ENCODE measurements at places on chromosomes 6 and 20. TPM values are rescaled to one million over a fixed set of nuclear protein-coding genes. Genes with fewer than 3 reads are reported as not detected.

- no peaks in the 10 kb centered on the region for H3K27me3 ChIP-seq
- no peak overlapping the region for H3K4me3 ChIP-seq
- H3K27ac ChIP-seq, result no peak overlapping the region
- H3K36me3 ChIP-seq, result peaks cover 57% of the 10 kb centered on the region
- DNase-seq, result no peak
- H3K4me1 ChIP-seq, result peaks cover 50% of the 10 kb centered on the region
These were observed 4.7 kb downstream of the ADRM1 start for GRCh38 chr20:62307226-62308101.

LRRN4 gene
- total RNA-seq, result 0.80 TPM

DNA sequence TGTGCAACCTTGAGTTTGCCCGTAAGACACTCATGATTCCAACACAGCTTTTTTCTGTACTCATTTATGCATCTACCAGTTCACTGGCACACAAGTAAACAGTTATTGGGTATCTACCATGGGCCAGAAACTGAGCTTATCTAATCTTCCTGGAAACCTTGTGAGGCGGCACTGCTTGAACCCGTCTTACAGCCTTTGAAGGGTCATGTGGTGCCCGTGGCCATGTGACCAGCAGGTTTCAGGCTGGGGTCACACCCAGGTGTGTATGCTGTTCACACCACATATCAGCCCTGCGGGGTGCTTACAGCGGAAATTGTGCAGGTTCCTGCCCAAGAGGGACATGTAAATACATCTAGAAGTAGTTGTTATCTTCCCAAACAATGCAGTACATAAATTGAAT is 6.1 kb downstream of the THBD start:
- no peaks in the 10 kb centered on the region for H3K36me3 ChIP-seq
- peaks cover 33% of the 10 kb centered on the region for H3K4me1 ChIP-seq
- peaks cover 35% of the 10 kb centered on the region for H3K27me3 ChIP-seq
- no peak for DNase-seq
- H3K4me3 ChIP-seq, result no peak overlapping the region
- no peak overlapping the region for H3K27ac ChIP-seq

GRCh38 chr6:145878591-145879295 is 64.1 kb upstream of the FBXO30 start:
- no peak for DNase-seq
- H3K27me3 ChIP-seq, result no peaks in the 10 kb centered on the region
- H3K27ac ChIP-seq, result no peak overlapping the region
